ENCODE measurements at places on chromosomes 4 and X.

- no peak for DNase-seq
These were observed 232.2 kb upstream of the IGFBP7 start for GRCh38 chr4:57342411-57342810.

- DNase-seq = no peak
These were observed 891 bp downstream of the TLR2 start for GRCh38 chr4:153684971-153685371.

DNA sequence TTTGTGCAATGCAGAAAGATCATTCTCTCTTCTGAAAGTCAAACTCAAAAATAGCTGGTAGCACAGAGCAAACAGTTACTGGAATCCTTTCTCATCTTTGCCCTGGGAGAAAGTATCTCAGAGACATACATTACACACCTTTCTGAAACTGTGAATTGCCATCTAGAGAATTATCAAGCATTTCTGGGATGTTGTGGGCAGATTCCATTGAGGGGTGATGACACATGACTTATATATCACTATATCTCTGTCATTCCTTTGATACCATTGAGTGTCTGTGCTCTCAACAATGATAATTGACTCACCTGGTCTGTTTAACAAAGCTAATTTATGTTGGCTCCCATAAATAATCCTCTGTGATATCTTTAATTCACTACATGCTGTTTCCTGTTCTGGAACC, 13.0 kb downstream of the SLIT2 start:
- DNase-seq = no peak

GRCh38 chr4:81485310-81485980, 13.7 kb upstream of the RASGEF1B start:
- no peak for DNase-seq

DNA sequence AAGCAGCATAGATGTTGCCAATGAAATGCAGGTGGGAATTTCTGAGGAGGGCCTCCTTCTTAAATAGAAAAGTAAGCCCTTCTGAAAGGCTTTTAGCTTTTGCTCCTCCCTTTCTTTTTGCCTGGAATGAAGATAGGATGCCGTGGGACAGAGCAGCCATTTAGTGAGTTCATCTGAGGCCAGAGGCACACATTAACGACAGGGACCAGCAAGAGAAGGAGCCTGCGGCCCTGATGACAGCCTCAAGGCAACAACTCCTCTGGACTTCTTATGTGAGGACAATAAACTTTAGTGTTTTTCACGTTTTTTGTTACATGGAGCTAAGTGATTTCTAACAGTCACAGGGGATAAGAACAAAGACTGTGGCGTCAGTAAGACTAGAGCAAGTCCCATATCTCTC, 1.1 kb upstream of the BDH2 start:
- no peak for DNase-seq

GRCh38 chr4:122050841-122051240, 99.0 kb upstream of the TRPC3 start:
- DNase-seq = no peak

GRCh38 chr4:14233126-14233525, 605.6 kb upstream of the BOD1L1 start:
- no peak for DNase-seq

DNA sequence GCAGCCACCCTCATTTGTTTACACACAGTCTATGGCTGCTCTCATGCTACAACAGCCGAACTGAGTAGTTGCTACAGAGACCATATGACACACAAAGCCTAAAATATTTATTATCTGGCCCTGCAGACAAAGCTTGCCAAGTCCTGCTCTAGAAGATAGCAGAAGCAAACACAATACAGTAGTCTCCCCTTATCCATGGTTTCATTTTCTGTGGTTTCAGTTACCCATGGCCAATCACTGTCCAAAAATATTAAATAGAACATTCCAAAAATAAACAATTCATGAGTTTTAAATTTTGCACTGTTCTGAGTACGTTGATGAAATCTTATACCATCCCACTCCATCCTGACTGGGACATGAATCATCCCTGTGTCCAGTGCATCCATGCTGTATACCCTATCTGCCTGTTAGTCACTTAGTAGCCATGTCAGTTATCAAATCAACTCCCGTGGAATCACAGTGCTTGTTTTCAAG, 40.2 kb upstream of the ZNF81 start:
- DNase-seq = no peak

DNA sequence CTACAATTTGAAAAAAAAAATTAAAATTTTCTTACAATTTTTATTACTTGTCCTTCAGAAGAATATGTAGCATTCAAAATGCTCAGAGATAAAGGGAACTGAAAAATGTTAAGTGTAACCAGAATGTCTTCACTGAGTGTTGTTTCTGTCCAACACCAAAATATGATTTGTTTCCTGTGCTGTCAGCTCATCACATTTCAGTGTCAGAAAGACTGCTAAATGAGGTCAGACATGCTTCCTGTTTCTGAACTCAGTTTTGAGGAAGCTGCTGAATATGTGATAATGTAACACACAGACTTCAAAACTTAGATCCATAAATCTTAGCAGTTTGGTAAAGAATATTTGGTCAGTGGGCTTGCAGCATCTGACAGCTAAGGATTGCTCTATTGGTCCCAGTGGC, 1849.7 kb downstream of the PCDH7 start:
- DNase-seq = no peak

DNA sequence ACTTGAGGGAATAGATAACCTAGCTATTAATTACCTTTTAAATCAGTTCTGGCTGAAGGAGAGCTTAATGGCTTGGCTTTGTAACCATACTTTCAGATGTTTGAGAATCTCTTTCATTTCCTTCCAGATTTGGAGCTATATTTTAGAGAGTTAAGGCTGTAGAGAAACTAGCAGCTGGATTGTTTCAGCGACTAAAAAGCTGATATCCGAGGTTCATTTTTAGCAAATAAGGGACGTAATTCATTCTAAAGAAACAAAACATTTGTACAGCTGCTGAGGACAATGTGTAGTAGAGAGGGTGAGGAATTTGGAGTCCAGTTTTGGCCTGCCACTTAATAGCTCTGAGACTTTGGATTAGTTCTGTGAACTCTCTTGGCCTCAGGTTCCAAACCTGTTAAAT, 12.2 kb downstream of the OSTC start:
- DNase-seq = no peak

- DNase-seq = peak; percentile 5
These were observed 44.3 kb downstream of the CASP6 start for GRCh38 chr4:109658871-109659410.

GRCh38 chr4:10157478-10158332, 41.1 kb upstream of the WDR1 start:
- DNase-seq = peak; percentile 77

GRCh38 chr4:182188622-182189021, 54.6 kb upstream of the TENM3 start:
- DNase-seq = no peak

- no peak for DNase-seq
These were observed 5.4 kb upstream of the FGG start for GRCh38 chr4:154617820-154618317.

DNA sequence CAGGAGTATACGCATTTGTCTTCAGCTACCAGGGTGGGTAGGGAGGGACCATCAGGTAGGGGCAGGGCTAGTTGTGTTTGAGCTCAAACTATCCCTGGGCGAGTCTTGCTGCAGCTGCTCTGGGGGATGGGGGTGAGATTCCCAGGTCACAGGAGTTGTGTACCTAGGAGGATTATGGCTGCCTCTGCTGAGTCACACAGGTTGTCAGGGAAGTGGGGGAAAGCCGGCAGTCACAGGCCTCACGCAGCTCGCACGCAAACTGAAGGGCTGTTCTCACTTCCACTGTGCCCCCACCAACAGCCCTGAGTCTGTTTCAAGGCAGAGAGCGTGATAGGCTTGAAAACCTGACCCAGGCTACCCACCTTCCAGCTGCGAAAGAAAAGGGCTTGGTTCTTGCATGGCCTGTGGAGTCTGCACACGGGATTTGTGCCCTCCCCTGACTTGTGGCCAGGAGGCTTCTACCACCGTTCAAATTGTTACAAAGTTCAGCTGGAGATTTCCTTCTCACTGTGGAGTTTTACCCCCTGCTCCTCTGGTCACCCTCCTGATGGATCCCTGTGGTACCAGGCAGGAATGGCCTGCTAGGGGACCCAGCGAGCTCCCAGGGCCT, 63.8 kb downstream of the ARFIP1 start:
- DNase-seq = no peak

All from NCI-H526 (cell line).